ENCODE measurements at places on chromosomes 3 and 15.

DNA sequence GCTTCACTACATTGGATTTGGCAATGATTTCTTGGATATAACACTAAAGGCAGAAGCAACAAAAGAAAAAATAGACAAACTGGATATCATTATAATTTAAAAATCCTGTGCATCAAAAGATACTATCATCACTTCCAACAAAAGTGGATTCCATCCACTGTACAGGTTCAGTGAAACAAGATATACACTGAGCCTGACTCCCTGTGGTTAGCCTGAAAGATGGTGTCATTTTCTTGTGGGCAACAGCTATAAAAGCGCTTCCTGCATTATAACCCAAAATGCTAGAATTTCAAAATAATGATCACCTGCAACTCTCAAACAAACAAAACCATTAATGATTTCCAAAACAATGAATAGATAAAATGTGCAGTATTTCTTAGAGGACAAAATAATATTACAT, 39.6 kb upstream of the TBC1D23 start:
- no peak for DNase-seq

DNA sequence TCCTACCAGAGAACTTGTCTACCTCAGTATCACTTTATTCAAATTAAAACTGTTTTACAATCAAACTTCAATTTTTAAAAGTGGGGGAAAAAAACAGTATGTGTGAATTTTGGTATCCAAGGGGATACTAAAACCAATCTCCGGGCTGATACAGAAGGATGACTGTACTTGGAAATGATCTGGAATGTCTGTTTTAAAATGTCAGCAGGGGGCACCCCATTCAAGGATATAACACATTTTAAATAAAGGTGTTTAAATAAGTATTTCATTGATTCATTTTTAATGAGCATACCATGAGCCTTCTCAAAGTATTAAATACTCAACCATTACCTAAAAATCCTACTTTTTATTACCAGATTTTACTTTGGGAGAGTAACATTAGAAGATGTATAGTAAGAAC, 67.9 kb downstream of the ULK4 start:
- DNase-seq, result no peak

GRCh38 chr3:67018105-67018788, 20.1 kb downstream of the KBTBD8 start:
- no peak for DNase-seq

DNA sequence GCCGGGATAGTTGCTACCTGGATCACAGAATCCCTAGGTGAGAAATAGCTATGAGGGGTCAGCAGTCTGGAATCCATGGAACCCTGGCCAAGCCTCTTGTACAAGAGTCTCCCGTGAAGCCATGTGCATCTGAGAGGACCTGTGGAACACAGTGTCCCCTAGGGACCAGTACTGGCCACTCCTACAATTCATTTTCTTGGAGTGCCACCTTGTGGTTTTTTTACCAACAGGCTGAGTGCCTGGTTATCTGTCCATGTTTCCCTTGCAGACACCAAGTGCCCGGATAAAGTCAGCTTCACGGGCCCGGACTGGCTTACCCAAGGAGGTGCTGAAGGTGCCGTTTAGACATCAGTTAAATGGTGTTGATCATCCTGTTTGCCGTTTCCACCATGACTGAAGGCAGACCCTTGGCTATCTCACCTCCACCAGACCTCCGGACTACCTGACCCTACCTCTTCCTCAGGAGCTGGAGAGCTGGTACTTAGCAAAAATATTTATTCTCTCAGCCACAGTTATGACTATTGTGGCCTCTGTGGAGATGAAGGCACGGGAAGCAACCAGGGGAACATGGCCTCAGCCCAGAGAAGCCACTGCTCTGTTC, 93.9 kb downstream of the RBPMS2 start:
- DNase-seq, result no peak
